ENCODE measurements at places on chromosomes 7 and 10.

GRCh38 chr10:23046027-23046426 is 49.4 kb upstream of the MSRB2 start:
- no peak for DNase-seq

DNA sequence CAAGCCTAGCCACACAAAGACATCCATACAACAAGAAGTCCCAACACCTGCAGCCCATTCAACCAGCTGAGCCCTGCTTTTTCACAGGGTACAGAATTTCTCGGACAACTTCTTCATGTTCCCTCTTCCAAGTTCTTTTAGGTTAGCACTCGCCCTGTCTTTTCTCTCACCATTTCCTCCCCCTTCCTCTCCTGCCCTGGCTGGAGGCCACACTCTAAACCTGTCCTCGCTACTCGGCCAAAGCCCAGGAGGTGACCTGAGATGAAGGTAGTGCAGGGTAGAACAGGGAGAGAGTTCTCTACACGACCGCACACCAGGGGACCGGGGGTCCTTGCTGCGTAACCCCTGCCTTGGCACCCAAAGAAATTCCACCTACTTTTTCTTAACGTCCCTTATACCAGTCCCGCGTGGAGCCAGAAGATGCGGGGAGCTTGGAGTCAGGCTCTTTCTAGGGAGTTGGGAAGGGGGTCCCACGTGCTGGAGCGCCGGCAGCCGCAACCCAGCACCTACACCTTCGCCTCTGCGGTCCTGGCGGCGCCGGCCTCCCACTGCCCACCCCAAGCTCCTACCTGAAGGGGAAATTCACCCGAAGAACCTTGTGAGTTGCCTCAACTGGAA is 16.0 kb upstream of the DLX6 start:
- no peak for DNase-seq

- DNase-seq: no peak
Measured at GRCh38 chr7:142438235-142438922, 180.5 kb upstream of the PRSS58 start.

DNA sequence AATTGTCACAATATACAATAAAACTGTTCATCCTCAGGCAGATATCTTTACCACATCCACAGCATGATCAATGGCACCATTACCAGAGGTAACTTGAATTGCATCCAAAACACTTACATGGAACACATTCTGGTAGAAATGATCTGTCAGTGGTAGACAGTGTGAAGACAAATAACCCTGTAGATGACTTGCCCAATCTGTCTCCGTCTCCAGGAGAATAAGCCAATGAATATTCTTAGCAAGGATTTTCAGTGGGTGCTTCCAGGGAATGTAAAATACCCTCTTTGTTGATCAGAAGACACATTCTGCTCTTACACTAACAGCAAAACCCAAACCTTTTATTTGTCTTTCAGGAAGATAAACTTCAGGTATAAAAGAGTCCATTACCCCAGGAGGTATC is 43.8 kb downstream of the VWC2 start:
- no peak for DNase-seq

GRCh38 chr7:67616517-67616916 is 619.9 kb downstream of the TYW1 start:
- no peak for DNase-seq

DNA sequence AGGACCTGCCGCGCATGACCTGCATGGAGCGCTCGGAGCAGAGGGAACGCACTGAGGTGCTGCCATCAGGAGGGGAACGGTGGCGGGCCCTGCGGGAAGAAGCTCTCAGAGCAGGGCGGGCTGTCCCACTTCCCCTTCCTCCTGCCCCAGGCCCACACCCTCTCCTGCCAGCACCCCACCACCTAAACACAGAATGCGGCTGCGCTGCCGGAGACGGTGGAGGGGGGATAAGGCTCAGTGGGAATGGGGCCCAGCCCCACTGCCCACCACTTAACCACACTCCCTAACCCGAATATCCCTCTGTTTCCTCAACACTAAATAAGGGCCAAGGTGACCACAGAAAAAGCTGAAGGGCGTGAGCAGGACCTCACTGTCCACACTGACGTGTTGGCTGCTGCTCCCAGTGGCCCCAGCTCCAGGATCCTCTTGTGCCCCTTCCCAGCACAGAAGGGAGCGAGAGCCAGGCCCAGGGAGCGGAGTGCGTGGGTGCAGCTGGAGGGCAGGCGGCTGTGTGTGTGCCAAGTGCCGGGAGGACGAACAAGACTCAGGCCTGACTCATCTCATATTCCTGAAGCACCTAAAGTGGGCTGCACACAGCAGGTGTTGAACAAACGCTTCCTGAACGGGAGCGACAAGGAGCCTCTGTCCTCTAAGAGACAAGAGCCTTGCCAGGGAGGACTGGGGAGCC is 116.8 kb downstream of the MAD1L1 start:
- no peak for DNase-seq

- no peak for DNase-seq
Measured at GRCh38 chr7:49845626-49846025, 72.2 kb downstream of the VWC2 start.

GRCh38 chr7:108613147-108613948 is 43.7 kb downstream of the DNAJB9 start:
- no peak for DNase-seq

DNA sequence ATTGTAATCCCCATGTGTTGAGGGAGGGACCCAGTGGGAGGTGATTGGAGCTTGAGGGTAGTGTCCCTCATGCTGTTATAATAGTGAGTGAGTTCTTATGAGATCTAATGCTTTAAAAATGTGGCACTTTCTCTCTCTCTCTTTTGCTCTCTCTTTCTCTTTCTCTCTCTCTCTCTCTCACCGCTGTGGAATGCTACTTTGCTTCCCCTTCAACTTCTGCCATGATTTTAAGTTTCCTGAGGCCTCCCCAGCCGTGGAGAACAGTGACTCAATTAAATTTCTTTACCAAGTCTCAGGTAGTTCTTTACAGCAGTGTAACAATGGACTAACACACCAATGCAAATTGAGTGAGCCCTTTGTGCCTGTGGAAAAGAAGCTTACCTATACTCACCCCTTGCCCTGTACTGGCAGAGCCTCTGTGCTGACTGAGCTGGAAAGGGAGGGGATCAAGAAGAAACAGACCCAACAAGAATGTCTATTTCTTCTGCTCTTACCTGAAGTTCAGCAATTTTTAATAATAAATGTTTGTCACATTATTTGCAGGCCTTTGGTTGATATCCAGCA is 642.5 kb upstream of the KCND2 start:
- DNase-seq: no peak

DNA sequence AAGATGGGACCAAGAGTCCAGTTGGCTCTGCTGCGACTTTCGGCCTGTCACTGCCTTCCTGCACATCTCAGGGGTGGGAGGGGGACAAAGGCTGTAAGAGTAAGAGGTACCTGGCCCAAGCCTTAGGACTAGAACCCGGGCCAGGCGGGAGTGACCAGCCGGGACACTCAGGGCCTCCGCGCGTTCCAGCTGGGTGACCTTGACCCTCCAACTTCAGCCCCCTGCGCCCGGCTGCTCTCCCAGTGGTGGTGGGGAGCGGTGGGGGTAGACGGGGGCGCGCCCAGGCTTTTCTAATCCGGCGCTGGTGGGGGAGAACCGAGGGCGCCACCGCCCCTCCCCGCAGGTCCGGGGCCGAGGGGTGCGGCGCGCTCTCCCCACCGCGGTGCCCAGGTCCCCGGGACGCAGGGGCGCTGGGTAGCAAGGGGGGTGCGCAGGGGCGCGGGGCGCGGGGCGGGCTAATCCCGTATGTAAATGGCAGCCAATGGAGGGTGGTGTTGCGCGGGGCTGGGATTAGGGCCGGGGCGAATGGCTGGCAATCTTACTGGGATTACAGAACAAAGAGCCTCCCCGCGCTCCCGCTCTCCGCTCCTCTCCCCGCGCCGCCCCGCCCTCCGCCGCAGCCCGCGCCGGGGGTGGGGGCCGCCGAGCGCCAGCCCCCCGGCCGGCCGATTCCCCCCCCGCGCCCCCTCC is at the start of gene GTF2IRD1:
TSS of gene GTF2IRD1 (plus strand) at position 585 of the 690 bp plus-strand sequence. CDS start 54,175 bp downstream, outside the sequence.
- peak; percentile 30 for DNase-seq

DNA sequence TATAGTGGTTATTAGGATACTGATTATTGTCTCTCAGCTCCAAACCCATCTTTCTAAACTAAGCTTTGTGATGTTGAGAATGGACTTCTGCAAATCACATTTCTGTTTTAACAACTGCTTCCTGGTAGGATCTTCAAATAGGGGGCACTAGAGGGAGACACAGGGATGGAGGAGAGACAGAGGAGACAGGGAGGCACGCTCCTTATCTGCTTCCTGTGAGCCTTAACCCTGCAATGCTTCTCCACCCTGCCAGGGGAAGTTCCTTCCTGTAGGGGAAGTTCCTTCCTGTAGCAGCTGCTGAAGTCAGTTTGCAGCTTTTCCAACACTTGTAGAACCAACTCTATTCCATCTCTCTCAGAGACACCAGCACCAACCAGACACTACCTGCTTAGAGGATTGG is 847.2 kb downstream of the CCSER2 start:
- no peak for DNase-seq

DNA sequence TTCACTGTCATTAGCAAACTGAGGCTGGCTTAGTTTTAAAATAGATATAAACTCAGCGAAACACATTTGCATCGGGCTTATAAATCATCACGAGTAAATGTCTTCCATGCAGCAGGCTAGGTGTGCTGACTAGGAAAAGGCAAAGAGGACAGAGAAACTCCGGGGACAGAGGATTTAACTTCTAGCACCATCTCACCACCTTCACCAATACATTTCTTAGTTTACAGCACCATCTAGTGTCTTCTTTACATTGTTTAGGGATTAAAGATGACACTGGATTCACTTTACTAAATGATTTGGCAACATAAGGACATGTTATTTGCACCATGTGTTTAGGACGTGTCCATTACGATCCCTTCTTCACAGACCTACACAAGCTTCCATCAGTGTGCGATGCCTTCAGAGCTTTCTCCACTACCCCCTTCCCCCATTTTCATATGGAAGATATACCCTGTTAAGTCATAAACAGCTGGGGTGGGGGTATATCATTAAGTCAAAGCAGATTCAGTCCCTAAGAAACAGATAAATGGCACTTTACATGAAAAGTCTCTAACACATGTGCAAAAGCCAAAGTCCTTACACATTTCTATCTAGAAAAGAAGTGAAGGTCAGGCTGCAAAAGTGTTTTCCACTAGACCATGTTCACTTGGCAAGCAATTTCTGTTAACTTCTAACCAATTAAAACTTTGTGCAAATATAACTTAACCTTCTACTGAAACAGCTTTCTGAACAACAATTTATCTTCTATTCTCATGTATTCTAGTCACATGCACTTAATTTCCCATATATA is 103.3 kb downstream of the GRB10 start:
- DNase-seq: no peak

GRCh38 chr7:112192236-112193154 is 13.7 kb downstream of the DOCK4 start:
- no peak for DNase-seq

GRCh38 chr10:21728618-21729017 is 194.6 kb downstream of the MLLT10 start:
- DNase-seq: no peak

- no peak for DNase-seq
Measured at GRCh38 chr7:16428672-16429071, 7.3 kb upstream of the CRPPA start.

- DNase-seq: no peak
Measured at GRCh38 chr10:33325929-33326328, 8.5 kb downstream of the NRP1 start.

DNA sequence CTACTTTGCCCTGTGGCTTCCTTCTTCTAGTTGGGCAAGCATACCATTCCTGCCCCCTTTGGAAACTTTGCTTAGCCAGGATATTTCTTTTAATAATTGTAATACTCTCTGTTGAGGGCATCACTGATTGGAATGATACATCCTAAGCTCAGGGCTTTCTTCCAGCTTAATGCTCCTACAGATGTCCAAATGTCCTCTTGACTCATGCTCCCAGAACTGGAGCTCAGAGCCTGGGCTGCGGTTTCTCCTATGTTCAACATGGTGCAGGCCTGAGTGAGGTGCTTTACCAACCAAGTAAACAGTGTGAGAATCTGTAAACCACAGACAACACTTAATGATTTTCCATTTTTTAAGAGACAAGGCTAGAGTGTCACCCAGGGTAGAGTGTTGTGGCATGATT is 108.6 kb downstream of the LRRC4 start:
- no peak for DNase-seq

- no peak for DNase-seq
Measured at GRCh38 chr10:100024748-100025147, 15.0 kb upstream of the DNMBP start.

DNA sequence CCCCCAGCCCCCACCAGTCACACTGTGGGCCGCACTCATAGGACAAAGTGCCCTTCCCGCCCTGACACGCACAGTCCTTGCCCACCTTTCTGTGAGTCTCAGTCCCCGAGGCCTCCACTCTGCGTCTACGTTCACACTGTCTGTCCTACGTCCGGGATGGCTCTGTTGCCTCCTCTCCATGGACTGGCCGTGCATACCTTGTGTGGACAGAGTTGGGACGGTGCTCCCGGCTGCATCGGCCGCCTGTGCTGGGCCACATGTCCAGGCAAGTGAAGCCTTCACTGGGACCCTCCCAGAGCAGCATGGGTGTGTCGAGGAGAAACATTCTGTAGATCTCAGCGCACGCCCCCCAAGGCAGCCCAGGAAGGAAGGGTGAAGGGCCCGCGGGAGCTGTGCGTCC is 239.0 kb downstream of the MGMT start:
- no peak for DNase-seq

- DNase-seq: no peak
Measured at GRCh38 chr10:69065406-69066361, 22.2 kb upstream of the SRGN start.

DNA sequence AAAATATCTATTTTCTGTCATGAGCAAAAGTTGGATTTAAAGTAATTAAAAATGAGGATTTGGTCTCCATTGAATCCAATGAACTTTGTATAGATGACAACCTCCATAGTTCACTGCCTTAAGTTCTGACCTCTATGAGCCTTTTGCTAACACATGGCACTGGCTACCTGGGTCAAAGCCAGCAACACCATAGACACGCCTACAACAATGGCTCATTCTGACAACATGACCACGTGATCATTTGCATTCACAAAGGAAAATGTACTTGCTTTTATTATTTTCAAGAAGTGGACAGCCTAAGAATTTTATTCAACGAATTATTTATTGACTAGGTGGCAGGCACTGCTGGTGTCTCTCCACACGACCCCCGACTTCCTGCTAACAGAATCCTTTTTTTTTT is 90.6 kb downstream of the CARD11 start:
- no peak for DNase-seq

DNA sequence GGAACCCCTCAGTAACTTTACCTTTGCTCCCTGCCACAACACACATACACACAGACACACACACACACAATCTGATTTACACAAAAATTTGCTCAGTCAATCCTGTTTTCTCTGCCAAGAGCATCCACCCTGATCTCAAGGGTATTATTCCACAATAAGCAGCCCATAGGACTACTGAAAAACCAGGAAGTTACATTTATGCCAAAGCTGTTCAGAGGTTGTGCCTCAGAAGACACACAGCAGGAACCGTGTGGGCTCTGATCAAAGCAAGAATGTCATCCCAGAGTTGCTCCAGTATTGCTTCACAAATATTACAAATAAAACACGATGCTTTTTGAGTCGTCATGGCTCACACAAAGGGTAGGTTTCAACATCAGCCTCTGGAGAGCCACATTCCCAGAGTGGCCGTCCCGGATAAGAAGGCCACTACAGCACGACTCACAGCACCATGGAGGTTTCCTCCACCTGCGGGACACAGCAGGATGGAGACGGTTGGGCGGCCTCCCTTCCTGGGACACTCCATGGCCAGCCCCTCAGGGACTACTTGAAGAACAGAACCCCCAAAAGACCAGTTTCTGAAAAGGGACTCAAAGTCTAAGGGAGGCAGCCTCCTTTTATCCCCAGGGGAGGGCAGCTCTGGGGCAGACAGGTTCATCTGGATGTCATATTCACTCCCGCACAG is 1.6 kb downstream of the AIFM2 start:
- DNase-seq: no peak

All from stimulated activated CD4-positive, alpha-beta T cell treated with anti-CD3 and anti-CD28 coated beads, Interleukin-1b, Interleukin-23, amount 100 ng/mL, for 4 hours (primary cell).